ENCODE measurements at places on chromosomes 1 and 21.

DNA sequence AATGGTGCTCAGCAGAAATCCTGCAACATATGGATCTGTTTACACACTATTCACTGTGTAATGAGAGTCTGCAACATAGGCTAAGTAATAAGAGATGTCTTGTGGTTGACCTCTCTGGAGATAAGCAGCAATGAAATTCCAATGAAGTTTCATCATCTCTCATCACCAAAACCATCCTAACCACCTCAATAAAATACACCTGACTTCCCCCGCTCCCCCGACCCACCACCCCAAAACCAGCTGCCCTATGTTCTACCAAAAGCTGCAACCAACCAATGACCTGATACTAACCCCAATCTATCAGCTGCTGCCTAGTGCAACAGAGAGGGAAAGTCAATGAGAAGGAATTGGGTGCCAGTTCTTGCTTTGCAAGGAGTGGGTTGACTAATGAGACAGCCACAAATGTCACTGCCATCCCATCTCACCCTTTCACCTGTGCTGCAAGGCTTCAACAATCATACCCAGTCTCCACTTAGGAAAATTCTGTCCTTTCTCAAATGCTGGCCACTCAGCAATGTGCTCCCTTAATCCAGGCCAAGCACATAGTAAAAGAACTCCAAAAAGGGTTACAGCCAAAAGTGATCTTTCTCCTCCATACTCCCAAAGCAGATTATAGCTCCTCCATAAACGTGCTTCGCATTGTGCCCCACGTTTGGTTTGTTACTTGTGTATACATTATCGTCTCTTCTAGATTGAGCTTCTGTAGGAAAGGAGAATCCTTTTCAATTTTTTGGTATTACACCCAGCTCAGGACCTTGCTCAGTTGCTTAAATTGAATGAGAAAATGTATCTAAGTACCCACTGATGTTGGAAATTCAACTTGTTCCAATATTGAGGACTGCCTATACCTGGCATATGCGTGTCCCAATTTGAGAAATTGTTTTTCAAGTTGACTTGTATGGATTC, 29.0 kb downstream of the MRPL39 start:
- DNase-seq, result peak; percentile 29

DNA sequence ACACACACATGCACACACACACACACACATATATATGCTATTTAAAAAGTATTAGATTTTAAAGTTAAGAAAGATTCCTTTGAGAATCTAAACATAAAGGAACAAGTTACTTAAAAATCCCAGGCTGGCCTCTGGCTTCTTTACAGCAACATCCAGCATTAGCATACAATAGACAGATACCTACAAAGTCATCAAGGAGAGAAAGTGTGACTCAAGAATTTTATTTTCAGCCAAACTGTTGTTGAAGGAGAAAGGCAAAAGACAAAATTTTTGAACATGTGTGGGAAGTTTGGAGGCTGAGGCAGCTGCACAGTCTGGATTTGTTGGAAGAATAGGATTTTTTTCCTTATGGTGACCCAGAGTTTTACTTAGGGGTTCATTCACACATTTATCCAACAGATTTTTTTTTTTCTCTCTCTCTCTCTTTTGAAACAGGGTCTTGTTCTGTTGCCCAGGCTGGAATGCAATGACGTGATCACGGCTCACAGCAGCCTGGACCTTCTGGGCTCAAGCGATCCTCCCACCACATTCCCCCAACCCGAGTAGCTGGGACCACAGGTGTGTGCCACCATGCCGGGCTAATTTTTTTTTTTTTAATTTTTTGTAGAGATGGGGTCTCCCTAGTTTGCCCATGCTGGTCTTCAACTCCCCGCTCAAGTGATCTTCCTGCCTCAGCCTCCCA, 24.0 kb upstream of the SPOCD1 start:
- no peak for DNase-seq

DNA sequence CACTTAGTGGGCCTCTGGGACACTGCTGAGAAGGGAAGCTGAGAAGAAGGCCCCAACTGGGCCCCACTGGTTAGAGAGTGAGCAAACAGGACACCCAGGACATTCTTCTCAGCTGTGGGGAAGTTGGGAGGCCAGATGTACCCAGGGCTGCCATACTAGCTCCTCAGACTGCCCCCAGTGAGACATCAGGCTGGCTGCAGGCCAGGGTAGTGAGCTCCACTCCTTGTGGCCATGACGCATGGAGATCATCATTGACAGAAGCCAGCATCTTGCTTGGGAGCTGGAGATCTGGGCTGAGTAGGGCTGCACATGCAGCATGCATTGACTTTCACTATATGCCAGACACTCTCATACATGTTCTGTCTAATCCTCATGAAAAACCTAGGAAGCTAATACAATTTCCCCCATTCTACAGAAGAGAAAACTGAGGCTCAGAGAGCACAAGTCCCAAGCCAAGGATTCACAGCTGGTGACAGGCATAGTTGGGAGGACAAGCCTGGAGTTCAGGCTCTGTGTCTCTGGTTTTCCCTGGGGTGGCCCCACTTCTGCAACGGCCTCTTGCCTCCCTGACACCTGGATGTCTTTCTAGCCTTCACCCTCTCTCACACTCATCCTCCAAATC, 24.1 kb upstream of the MYCL start:
- peak; percentile 52 for DNase-seq

DNA sequence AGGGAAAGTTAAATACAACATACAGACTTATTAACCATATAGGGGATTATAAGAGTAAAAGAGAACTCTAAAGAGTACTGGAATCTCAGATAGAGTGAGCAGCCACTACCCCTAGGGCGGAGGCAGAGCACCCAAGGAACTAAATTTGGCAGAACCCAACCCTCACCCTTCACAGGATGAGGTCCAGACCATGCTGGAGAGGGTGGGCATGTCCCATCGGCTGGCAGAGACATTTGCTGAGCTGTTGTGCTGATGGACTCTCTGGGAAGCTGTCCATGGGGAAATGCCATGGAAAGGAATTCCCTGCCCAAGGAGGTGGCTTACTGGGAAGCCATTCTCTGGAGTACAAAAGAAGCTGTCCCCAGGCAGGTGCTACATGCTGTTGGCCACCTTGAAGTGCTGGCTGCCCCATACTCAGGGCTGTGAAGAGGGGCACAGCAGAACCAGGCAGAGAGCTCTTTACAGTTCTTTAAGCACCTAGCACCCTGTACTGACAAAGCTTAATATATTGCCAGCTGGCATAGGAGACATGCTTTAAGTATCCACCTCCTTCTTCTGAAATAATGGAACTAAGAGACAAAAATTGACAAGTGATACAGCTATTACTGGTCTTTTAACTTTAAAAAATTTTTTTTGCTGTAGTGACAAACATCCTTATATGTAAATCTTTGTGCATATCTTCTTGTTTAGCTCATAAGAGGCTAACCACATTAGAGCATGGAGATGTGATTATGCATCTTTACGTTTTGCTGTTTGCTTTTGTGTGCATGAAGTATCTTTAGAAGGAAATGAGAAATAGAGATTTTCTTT, 29.6 kb downstream of the TSNAX start:
- peak; percentile 32 for DNase-seq

- DNase-seq, result no peak
These were observed 17.2 kb upstream of the BEND5 start for GRCh38 chr1:48793863-48794262.

DNA sequence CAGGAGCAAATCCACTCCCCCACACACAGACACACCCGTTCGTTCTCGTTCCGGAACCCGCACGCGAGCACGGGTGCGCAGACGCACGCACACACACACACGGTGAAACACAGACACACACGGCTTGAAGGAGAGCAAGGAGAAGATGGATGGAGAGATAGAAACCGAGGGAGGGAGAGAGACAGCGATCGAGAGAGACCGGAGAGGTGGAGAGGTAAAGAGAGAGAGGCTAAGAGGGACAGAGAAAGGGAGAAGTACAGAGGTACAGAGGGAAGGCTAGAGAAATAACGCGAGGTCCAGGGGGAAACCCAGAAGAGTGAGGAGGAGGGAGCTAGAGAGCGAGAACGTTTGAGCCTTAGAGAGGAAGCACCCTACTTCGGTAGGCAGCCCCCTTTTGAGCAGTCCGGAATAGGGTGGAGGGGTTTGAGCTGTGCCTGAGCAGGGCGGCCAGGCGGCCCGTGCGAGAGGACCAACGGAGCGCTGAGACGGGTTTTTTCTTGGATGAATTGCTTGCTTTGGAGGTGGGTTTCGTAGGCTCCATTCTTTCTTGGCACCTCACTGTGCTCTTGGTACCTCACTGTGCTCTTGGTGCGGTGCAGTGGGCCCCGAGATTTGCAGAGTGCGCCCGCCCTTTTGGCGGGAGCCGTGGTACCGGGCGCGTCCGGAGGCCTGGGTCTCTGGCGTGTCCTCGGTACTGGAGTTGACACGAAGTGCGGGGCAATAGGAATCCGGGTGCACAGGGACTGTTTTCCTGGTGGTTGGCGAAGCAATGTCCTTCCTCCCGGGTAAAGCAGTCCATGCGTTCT, 88.4 kb upstream of the RHOU start:
- DNase-seq, result peak; percentile 47

- peak; percentile 75 for DNase-seq
These were observed 34.7 kb upstream of the SCCPDH start for GRCh38 chr1:246689409-246690008.

DNA sequence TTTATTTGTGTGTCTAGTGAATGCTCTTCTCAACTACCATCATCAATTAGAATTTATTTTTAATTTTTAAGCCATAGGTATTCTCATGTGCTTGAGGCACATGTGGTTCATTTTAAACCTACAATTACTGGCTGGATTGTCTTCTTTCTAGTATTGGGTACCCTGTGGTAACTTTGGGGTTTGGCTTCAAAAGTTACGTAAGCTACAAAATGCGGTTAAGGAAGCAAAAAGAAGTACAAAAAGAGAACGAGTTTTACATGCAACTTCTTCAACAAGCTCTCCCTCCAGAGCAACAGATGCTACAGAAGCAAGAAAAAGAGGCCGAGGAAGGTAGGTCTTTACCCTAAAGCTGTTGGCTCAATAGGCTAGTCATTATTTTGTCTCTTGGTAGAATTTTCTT, 25.8 kb downstream of the MACO1 start:
- DNase-seq, result no peak

GRCh38 chr1:33221385-33221758, 34.9 kb upstream of the ZNF362 start:
- no peak for DNase-seq

DNA sequence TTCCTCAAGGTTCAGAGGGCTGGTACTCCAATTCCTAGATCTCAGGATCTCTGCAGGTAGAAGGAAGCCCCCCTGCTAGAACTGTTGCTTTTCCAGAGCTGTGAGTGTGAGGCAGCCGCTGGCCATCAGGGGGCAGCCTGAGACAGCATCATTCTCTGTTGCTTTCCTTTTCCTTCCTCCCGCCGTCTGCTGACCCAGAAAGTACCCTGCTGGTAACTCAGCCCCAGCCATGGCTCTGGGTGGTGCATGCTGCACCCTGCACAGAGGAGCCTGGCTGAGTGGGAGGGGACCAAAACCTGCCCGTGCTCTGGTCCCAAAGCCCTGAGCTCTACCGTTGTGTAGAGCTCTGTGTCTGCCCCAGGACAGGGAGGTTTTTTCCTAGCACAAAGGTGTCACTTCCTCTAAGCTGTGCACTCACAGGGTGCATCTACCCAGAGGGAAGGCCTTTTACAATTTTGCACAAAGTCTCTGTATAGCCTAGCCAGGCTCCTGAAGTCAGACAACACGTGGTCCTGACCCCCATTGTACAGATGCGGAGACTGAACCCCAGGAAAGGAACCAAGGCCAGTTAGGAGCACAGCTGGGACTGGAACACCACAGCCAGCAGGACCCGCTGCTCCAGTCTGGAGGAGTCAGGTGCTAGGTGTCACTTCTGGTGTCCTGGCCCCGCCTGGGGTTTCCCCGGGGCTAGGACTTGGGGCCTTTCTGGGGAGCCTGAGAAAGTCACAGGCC, 5.6 kb upstream of the FAM131C start:
- peak; percentile 71 for DNase-seq
